T-cell (primary cell): ENCODE measurements at places on chromosomes 4 and X. TPM values are rescaled to one million over a fixed set of nuclear protein-coding genes. Genes with fewer than 3 reads are reported as not detected.

DNA sequence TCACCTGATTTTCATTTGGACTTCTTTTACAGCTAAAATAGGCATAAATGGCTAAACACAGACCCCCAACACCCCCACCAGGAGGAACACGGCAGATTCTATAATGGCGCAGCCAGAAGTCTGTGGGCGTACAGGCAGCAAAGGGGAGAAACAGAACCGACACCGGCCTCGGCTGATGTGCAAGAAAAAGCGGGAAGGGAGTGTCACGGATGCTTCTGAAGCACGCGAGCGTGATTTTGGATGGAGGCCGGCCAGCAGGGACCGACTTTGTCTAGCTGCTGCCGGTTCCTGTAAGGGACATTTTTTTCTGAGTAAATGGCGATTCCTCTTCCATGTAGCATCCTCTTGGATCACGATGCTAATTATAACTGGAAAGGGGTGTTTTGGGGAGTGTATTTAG is 24.9 kb upstream of the ETNPPL start:
- no peak for DNase-seq

- DNase-seq = peak; percentile 40
Observed at GRCh38 chrX:53682885-53683555, 3.5 kb downstream of the HUWE1 start.

Gene NAP1L2
- 2.3 TPM for total RNA-seq

DNA sequence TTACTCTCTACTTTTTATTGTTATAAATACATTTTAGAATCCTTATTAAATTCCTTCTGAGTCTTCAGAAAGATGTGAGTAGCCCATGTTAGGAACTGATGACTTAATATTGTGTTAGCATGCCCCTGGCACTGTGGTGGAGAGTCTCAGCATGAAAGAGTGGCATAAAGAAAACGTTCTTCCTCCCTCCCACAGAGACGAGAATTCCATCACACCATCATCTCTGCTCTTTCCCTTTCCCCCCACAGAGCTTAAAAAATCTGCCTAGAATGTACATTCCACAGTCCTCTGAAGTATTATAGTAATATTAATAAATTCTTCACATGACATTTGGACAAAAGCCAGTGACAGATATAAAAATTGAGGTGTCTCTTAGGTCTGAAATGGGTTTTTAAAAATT is 117.8 kb upstream of the DKK2 start:
- no peak for DNase-seq

DNA sequence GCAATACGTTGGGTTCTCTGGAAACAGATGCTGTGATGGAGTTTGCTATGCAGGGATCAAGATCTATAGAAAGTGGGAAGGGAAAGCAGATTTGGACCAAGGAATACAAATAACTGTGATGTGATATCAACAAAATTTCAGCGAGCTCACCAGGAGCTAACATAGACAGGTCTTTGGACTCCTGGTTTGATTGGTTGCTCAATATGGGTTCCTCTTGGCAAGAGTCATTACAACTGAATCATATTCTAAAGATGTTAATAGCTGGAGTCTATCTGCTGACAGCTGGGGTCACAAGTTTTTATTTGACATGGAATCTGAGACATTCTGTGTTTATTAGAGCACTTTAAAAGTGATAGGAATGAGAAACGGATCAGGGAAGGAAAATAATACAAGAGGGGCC is 637.6 kb upstream of the GNPDA2 start:
- no peak for DNase-seq

DNA sequence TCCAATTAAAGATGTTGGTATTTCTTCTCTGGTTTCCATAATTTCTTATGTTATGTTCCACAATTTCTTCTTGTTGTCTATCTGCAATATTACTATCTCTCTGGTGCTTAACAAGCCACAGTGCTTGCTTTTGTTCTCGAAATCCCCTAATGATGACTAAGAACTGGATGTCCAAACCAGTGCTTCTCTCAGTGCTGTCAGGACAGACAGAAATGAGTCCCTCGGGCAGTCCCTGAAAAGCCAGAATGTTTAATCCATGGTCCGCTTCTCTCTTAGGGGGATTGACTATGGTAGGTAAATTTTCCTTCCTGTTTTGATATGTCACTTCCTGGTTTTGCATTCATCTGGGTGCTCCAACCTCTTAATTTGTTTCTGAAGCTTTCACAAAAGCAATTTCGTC is 321.6 kb upstream of the PCDH10 start:
- no peak for DNase-seq

DNA sequence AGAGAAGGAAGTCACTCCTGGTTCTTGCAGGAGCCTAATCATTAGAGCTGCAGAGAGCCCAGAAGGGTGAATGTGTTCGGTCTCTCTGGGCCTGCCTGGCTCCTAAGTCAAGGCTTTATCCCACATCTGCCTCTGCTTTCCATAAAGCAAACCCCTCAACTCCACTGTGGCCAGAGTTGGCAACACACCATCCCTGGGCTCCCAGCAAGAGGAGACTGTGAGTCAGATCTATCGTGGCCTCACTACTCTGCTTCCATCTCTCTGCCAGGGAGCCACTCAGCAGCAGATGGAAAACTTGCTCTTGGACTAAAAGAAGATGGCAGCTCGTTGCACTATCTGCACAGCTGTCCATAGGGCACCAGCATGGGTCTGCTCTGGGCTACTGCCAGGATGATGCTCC is 348.2 kb downstream of the FBXW7 start:
- no peak for DNase-seq

GRCh38 chr4:153322791-153323190 is 21.7 kb upstream of the MND1 start:
- no peak for DNase-seq

DNA sequence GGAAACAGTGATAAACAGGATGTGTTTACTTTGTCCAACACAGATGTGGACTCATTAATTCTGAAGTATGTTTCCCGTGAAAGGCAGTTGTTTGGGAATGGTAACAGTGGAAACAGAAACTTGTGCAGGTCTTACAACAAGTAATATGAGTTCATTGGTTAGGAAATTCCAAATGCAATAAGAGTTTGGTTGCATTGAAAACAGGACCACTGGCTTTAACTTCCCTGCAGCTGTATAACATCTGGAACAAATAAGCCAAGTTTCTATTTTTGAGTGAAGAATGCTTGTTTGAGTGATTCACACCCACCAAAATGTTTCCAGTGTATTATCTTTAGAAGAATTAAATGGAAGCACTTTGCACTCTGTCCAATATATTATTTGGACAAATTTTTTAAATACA is 82.4 kb upstream of the BMP3 start:
- no peak for DNase-seq

Gene RPA4
- total RNA-seq = 0.98 TPM

- no peak for DNase-seq
Observed at GRCh38 chr4:122285285-122285684, 93.5 kb upstream of the ADAD1 start.

DNA sequence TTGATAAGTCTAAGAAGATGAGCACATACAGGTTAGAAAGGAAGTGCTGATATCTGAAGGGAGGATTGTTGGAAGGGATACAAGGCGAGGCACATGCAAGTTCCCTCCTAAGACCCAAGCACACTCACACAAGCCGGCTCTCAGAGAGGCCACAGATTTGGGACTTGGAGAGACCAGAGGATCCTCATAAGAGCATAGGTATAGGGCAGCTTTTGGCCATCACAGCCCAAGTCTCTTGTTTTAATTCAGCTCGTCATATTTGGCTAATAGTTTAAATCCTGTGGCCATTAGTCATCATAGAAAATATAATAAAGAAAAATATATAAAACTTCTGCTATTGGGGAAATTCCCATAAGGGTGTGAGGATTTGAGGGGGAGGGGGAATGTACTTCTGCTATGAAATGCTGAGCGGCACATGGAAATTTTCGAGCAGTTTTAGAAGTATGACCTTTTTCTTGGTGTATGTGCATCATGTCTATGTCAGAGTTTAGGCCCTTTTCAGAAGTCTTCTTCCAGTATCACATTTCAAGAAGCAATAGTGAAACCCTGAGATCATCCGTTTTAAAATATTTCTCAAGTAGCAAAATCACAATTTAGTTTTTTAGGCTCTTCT is 97.7 kb downstream of the NFKB1 start:
- no peak for DNase-seq

Gene MUC7
- not detected for total RNA-seq

Gene KLHL2
- total RNA-seq = 21.1 TPM

Gene CLTRN
- 0.45 TPM for total RNA-seq

Gene RTL3
- not detected for total RNA-seq

GRCh38 chr4:70613306-70614183 is 15.0 kb upstream of the ENAM start:
- no peak for DNase-seq
